GM23248 (cell line): ENCODE measurements at places on chromosomes 11 and 22. TPM values are rescaled to one million over a fixed set of nuclear protein-coding genes. Genes with fewer than 3 reads are reported as not detected.
A peak's percentile ranks its signal among the peaks of the same experiment; 100 is the strongest.

OR52N4 gene
- 0.43 TPM in 1 of 2 replicates, not detected in the other for total RNA-seq

OR5P2 gene
- not detected in 2 replicates for total RNA-seq

ME3 gene
- total RNA-seq, result 7.7 and 10.9 TPM in 2 replicates

TNRC6B gene
- total RNA-seq, result 14.1 and 53.5 TPM in 2 replicates

- H3K4me1 ChIP-seq, result no peaks in the 10 kb centered on the region
- H3K27ac ChIP-seq, result no peak overlapping the region
- DNase-seq, result peak; percentile 51
- peaks cover 67% of the 10 kb centered on the region for H3K27me3 ChIP-seq
- H3K4me3 ChIP-seq, result no peak overlapping the region
These were observed 2.2 kb downstream of the CALCA start for GRCh38 chr11:14969901-14970323.

DNA sequence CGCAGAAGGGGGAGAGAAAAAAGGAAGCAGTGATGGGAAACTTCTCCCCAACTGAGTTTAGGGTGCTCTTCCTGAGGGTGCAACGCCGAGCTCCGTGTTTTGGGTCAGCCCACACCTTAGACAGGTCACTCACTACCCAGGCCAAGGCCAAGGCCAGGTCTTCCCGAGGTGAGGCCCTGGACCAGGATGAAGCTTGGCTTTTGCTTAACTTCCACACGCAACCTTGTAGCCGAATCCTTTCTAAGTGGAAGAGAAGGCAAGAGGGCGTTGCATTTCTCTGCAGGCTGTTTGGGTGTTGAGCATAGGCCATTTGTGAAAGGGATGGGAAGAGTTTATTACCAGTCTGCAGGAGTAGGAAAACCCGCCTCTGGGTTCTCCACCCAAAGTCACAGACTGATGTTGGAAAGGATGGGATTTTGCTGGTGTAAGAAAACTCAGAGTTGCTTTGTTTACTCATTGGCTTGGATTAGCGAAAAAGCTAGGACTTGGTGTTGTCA is 1.5 kb downstream of the KREMEN1 start:
- H3K4me3 ChIP-seq, result peak overlapping the region; percentile 70; the same call in 1 of the 2 replicates
- H3K27ac ChIP-seq, result no peak overlapping the region
- no peaks in the 10 kb centered on the region for H3K36me3 ChIP-seq
- DNase-seq, result peak; percentile 13
- H3K4me1 ChIP-seq, result peaks cover 8% of the 10 kb centered on the region; the same call in 1 of the 2 replicates

DNA sequence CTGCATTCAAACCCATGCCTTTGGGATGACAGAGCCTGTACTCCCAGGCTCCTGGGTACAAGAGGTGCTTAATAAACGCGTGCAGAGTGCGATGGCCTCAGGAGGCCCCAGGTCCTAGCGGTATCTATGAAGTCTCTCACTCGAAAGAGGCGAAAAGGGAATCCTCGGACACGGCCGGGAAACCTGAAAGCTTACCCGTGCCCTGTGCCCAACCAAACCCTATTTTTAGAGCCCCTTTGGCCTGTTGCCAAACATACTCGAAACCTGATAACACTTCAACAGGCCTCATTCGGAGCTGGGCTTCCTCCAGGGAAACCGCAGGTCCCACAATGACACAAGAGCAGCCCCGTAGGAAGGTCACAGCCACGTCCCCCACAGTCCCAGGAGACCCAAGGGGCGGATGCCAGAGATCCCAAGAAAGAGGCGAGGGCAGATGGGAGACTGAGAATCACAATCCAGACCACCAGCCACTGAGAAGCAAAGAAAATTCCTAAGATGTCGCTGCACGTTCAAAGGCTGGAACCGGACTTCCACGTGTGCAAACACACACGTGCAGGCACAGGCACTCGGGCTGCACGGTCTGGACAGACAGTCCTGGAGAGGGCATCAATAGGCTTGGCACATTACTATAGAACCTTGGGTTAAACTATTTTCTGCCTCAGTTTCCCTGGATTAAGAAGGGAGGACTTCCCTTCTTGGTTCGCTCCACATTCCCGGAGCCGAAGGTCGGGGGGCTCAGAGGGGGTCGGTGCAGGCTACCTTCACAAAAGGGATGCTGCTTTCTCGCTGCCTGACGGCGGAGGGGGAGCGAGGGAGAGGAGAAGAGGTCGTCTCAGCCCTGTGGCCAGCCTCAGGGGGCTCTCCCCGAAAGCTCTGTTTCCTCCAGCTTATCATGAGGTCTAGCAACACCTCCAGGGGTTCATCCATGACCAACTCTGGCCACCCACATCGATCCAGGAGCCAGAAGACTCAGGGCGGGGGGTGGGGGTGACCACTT is 8.2 kb downstream of the PDGFB start:
- no peak for DNase-seq
- no peaks in the 10 kb centered on the region for H3K4me1 ChIP-seq
- H3K4me3 ChIP-seq, result no peak overlapping the region
- no peak overlapping the region for H3K27ac ChIP-seq
- H3K27me3 ChIP-seq, result no peaks in the 10 kb centered on the region

DNA sequence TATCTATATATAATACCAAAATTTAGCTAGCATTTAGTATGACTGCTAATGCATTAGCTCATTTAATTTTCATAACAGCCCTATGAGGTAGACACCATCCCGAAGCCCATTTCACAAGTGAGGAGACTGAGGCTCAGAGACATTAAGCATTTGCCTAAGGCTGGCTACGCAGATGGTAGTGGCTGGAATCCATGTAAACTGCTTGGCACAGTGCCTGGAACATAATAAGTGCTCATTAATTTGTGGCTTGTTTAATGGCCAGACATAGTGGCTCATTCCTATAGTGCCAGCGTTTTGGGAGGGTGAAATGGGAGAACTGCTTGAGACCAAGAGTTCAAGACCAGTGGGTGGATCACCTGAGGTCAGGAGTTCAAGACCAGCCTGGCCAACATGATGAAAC is 17.8 kb upstream of the TP53I11 start:
- H3K4me3 ChIP-seq, result no peak overlapping the region
- H3K27ac ChIP-seq, result no peak overlapping the region
- peaks cover 14% of the 10 kb centered on the region for H3K27me3 ChIP-seq
- no peaks in the 10 kb centered on the region for H3K36me3 ChIP-seq
- H3K4me1 ChIP-seq, result no peaks in the 10 kb centered on the region
- DNase-seq, result no peak

DNA sequence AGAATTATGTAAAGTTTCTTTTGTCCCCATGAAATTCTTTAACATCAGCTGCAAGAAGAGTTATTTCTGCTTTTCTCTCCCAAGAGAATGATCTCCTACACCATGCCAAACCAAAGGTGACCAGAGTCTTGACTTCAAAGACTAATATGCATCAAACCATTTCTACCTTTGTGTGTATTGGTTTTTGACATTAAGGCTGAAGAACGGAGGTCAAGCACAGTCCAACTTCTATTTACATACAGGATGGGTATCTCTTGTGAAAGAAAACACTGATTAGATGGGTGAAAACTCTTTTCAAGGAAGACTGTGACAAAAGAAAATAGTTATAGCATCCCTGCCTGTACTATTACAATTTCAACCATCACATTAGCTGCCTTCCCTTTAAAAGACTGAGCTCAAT is 256.3 kb downstream of the CADM1 start:
- H3K27me3 ChIP-seq, result peaks cover 10% of the 10 kb centered on the region
- DNase-seq, result no peak
- no peaks in the 10 kb centered on the region for H3K36me3 ChIP-seq
- H3K27ac ChIP-seq, result no peak overlapping the region

GRCh38 chr11:20715464-20715863 is 46.1 kb downstream of the NELL1 start:
- H3K4me3 ChIP-seq, result no peak overlapping the region
- H3K27ac ChIP-seq, result no peak overlapping the region
- H3K27me3 ChIP-seq, result no peaks in the 10 kb centered on the region
- H3K4me1 ChIP-seq, result no peaks in the 10 kb centered on the region

GRCh38 chr22:48331691-48332220 is 1495.9 kb downstream of the BRD1 start:
- no peak overlapping the region for H3K4me3 ChIP-seq
- DNase-seq, result no peak
- no peaks in the 10 kb centered on the region for H3K36me3 ChIP-seq

GRCh38 chr22:50034126-50035081 is 21.8 kb upstream of the IL17REL start:
- no peak overlapping the region for H3K4me3 ChIP-seq
- H3K27ac ChIP-seq, result no peak overlapping the region
- H3K36me3 ChIP-seq, result no peaks in the 10 kb centered on the region
- H3K4me1 ChIP-seq, result no peaks in the 10 kb centered on the region
- H3K27me3 ChIP-seq, result peaks cover 7% of the 10 kb centered on the region
- no peak for DNase-seq

DNA sequence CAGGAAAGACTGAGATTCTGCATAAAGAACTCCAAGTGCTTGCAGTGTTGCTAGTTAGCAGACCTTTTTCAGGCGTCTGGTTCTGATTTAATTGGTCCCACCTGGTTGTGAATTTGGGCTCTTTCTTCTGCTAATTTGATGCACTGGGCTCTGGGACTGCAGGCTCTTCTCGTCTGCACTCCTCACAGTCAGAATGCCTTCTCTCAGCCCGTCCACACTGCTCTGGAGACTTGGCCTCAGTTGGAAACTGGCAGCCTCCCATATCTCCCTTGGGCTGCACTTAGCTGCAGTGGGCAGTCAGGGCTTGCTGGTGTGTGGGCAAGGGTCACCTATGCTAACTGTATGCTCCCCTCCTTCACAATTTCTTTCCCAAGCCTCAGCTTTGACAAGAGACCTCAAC is 1.5 kb downstream of the TRIM6 start:
- no peak for DNase-seq
- no peaks in the 10 kb centered on the region for H3K36me3 ChIP-seq
- H3K27ac ChIP-seq, result no peak overlapping the region
- H3K27me3 ChIP-seq, result no peaks in the 10 kb centered on the region

DNA sequence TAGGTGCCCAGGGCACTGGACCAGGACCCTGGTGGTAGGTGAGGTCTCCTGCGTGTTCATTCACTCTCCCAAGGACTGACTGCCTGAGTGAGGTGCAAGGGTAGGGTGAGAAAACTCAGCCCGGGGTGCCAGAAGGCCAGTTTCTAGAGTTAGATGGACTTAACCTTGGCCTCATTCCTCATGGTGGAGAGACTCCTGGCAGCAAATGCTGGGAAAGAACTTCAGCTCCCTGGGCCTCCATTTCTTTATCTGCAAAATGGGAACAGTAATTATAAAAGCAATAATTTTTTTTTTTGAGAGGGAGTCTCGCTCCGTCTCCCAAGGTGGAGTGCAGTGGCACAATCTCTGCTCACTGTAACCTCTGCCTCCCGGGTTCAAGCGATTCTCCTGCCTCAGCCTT is 47.7 kb downstream of the TRIOBP start:
- DNase-seq, result no peak
- no peaks in the 10 kb centered on the region for H3K27me3 ChIP-seq
- no peaks in the 10 kb centered on the region for H3K36me3 ChIP-seq

DNA sequence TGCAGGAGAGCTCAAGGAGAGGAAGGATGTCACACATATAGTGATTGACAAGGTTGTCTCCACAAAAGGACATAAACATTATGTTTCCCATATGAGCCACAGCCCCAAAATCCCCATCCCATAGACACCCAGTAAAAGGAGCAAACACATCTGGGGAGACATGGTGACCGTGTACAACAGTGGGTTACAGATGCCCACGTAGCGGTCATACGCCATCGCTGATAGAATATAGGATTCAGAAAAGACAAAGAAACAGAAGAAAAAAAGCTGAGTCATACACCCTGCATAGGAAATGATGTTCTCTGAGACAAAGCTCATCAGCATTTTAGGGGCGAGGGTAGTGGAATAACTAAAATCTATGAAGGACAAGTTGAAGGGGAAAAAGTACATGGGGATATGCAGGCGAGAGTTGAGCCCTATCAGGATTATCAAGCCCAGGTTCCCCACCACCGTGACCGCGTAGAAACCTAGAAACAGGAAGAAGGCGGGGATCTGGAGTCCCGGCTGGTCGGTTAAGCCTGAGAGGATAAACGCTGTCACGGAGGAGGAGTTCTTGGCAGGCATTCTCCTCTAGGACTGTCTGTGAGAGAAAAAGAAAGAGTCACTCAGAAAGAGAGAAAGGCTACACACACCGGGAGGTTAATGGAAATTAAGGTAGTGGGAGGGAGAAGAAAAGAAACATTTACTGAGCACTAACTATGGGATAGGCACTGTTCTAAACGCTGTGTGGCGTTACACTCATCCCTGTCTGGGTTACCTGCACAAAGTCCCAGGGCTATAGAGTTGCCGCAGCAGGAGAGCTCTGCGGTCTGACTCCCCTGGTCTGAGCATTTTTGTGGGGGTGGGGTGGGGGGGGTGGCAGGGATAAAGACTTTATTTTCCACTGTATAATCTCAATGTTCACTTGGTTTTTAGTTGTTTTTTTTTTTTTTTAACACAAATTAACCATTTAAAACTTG is 36.1 kb upstream of the OR8B8 start:
- H3K4me3 ChIP-seq, result peak overlapping the region; percentile 73
- no peaks in the 10 kb centered on the region for H3K36me3 ChIP-seq
- H3K27ac ChIP-seq, result no peak overlapping the region
- DNase-seq, result peak; percentile 66

DNA sequence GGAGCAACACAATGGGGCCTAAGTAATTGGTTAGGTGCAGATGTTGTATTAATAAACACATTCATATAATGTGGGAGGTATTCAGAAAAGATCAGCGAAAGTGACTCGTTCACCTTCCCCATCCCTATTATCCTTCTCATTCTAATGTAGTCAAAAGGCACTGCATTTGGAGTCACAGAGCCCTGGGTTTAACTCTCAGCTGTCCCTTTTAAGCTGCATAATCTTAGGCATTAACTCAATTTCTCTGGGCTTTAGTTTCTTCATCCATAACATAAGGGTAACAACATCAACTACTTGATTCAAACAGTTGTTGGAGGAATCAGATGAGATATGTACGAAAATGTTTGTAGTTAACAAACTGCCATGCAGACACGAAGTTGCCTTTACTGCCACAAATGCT is 187.6 kb upstream of the PITPNB start:
- no peak for DNase-seq
- H3K27ac ChIP-seq, result no peak overlapping the region
- H3K4me1 ChIP-seq, result peaks cover 17% of the 10 kb centered on the region
- H3K4me3 ChIP-seq, result no peak overlapping the region
- H3K36me3 ChIP-seq, result peaks cover 7% of the 10 kb centered on the region; the same call in 1 of the 2 replicates
- H3K27me3 ChIP-seq, result no peaks in the 10 kb centered on the region

GRCh38 chr11:86641537-86642261 is 30.7 kb downstream of the ME3 start:
- H3K36me3 ChIP-seq, result no peaks in the 10 kb centered on the region
- H3K4me3 ChIP-seq, result no peak overlapping the region
- no peaks in the 10 kb centered on the region for H3K27me3 ChIP-seq
- no peak overlapping the region for H3K27ac ChIP-seq
- peaks cover 25% of the 10 kb centered on the region for H3K4me1 ChIP-seq

GRCh38 chr22:17479135-17479534 is 84.2 kb upstream of the SLC25A18 start:
- H3K36me3 ChIP-seq, result no peaks in the 10 kb centered on the region
- H3K4me1 ChIP-seq, result no peaks in the 10 kb centered on the region
- DNase-seq, result no peak
- H3K27me3 ChIP-seq, result peaks cover 16% of the 10 kb centered on the region
- H3K27ac ChIP-seq, result no peak overlapping the region
